NCI-H2107 (cell line): ENCODE measurements at places on chromosomes 12 and 14.

DNA sequence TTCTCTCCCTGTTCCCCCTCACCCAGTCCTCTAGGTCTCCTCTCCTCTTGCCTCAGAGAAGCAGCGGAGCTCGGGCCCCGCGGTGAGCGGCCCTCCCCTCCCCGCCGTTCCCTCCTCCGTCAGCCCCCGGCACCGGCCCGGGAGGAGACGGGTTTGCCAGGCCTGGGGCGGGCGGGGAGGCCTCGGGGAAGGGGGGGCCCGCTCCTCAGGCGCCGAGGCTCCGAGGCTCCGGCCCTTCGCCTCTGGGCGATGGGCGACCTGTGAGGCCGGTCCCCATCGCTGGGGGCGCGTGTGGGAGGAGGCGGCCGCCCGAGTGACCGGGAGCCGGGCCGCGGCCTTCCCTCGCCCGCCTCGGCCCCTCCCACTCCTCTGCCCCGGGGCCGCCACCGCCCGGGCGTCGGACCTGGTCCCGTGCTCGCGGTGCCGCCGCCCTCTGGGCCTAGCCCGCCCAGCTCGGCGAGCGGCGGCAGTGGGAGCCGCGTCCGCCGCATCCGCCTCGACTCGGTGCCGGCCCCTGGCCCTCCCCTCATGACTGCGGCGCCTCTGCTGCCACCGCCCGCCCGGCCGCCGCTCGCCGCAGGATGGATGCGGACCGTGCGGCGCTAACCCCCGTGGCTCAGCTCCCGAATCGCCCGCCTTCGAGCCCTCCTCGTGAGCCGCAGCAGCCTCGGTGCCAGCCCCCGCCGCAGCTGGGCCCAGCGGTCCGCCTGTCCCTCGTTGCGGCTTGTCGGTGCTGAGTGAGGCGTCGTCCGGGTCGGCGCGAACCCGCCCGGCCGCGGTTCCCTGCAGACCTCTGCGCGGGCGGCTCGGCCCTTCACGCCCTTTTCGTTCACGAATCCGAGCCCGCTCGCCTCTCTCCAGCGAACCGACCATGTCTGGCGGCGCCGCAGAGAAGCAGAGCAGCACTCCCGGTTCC lies 574 bp downstream of the WNK1 start:
- DNase-seq = peak; percentile 57

GRCh38 chr12:95605087-95605486 lies 53.8 kb upstream of the USP44 start:
- DNase-seq = no peak

DNA sequence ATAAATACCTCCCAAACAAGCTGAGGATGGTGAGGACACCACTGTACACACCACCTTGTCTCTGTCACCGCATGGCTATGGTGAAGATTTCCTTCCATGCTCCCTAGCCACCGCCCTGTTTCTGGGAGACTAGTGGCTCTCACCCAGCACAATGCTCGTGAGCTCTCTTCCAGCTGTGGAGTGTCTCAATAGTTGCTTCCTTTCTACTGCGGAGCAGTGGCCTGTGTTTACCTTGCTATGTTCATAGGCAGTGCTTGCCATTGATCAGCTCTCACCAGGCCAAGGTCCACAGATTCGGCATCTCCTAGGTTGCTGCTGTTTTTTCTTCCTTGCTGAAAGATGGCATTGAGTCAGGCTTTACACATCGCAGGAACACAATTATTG lies 313.6 kb upstream of the RTL1 start:
- DNase-seq = no peak

DNA sequence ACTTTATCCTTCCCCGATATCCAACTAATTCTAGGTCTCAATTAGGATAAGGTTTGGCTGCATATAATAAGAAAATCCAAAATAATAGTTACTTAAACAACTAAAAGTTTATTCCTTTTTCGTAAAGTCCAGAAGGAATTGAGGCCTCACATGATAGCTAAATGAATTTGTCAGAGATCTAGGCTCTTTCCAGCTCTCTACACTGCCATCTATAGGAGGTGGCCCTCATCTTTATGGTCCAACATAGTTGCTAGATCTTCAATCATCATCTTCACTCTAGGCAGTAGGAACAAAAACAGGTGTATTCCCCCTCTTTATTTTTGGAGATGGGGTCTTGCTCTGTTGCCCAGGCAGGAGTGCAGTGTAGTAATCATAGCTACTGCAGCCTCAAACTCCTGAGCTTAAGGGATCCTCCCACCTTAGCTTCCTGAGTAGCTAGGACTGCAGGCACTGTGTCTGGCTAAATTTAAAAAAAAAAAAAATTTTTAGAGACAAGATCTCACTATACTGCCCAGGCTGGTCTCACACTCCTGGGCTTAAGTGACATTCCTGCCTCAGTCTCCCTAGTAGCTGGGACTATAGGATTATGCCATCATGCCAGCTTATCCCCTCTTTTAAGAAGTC lies 46.5 kb upstream of the SAV1 start:
- DNase-seq = no peak

DNA sequence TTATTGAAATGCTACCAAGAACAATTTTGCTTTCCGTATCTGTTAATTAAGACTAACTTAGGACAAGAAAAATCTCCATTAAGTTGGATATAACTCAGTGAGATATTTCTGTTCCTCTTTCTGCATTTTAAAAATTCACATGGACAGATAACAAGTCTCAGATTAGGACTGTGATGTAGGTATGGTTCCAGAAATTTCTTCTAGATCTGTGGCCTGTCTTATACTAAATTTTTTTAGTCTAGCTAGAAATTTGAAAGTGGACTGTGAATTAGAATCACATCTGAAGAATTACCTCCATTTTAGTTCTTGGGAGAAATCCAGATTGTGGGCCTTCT lies 41.6 kb downstream of the USP15 start:
- DNase-seq = no peak

DNA sequence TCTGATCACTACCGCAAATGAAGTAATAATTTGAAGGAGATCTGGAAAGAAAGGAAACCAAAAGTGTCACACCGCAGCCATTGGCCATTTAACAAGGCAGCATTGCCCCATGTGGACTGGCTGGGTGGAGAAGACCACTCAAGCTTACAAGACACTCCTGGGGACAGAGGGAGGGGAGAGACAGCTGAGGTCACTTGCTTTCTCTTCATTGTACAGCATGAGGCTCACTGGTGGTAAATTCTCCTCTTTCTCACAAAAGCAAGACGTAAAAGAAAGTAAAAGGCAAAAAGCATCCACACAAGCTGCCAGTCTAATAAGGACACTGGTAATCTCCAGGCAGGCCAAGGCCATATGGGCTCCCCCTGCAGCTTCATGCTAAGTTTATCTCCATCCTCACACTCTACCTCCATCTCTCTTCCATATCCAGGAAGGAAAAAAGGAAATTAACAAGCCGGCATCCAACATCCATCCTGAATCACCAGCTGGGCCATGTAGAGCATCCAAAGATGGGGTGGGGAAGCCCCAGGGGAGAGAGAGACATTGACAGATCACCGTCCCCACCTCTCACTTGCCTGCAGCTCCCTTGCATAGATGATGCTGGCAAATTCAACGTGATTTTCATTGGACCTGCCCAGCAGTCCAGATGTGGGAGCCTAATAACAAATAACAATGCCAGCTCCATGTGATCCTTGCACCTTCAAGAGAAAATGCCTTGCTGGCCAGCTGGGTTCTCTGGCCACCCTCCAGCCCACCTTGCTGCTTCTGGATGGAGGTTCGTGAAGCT lies 100.6 kb downstream of the DPF3 start:
- no peak for DNase-seq

GRCh38 chr12:54032627-54033100 lies at the start of gene HOXC5:
TSS of gene HOXC5 (plus strand) at chr12:54033050. CDS start at chr12:54033123, 73 bp downstream.
- peak; percentile 53 for DNase-seq

GRCh38 chr14:22466491-22466890 lies 122.5 kb downstream of the DAD1 start:
- no peak for DNase-seq

GRCh38 chr14:90536092-90536491 lies 139.3 kb downstream of the CALM1 start:
- DNase-seq = no peak

DNA sequence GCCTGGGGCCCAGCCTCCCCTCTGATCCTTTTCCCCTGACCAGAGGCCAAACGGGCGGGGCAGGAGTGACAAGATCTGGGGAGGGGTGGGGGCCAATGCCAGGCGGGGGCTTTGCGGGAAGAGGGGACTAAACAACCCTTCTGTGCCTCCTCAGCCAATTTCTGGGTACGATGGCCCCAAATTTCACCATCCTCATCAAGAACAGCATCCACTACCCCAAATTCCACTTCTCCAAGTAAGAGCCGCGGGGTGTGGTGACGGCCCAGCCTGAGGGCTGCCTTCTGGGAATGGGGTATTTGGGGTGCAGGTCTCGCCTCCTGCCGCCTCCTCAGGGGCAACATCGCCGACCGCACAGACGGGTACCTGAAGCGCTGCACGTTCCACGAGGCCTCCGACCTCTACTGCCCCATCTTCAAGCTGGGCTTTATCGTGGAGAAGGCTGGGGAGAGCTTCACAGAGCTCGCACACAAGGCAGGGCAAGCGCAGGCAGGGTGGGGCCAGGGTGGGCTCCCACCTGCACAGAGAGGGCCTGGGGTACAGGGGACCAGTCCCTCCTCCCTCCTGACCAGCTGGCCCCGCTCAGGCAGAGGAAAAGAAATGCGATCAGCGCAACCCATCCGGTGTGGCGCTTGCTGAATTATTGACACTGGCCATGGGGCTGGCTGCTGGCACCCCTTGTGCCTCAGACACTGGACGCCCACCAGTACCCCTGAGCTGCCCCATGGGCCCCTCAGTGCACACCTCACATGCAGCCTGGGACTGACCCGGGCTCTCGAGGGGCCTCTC lies 1.7 kb downstream of the P2RX2 start:
- no peak for DNase-seq

DNA sequence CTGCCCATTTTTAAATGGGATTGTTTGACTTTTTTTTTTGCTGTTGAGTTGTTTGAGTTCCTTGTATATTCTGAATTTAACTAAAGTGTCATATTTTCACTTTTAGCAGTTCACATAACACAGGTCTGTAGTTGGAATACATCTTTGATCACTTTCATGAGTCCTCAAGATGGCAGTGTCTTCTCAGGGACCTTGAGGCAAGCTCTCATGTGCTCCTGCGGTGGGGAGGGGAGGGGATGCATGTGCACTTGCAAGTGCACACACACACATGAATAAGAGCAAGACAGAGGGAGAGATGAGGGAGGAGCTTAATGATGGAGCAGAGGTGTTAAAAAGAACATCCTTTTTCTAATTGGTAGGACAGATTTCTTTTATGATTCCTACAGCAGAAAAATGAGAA lies 291.4 kb upstream of the OR4E1 start:
- no peak for DNase-seq

DNA sequence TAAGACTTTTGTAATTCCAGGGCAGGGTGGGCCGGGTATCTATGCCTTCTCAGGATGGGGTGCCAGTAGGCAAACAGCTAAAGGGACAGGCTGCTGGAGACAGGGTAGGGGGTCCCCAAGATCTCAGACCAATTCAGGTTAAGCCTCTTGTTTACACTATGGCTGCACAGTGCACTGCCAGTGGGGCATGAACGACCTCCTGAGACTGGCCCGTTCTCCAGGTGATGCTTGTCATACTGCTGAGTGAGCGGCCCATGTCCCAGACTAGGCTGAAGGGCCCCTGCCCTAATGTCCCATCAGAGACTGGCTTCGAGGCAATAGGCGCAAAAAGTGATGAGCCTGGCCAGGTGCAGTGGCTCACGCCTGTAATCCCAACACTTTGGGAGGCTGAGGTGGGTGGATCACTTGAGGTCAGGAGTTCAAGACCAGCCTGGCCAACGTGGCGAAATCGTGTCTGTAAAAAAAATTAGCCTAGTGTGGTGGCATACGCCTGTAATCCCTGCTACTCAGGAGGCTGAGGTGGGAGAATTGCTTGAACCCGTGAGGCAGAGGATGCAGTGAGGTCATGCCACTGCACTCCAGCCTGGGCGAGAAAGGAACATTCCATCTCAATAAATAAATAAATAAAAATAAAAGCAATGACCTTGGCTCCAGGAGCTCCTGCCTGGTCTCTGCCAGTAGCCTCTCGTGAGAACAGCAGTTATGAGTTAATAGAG lies 12.6 kb downstream of the SLC25A29 start:
- DNase-seq = no peak

DNA sequence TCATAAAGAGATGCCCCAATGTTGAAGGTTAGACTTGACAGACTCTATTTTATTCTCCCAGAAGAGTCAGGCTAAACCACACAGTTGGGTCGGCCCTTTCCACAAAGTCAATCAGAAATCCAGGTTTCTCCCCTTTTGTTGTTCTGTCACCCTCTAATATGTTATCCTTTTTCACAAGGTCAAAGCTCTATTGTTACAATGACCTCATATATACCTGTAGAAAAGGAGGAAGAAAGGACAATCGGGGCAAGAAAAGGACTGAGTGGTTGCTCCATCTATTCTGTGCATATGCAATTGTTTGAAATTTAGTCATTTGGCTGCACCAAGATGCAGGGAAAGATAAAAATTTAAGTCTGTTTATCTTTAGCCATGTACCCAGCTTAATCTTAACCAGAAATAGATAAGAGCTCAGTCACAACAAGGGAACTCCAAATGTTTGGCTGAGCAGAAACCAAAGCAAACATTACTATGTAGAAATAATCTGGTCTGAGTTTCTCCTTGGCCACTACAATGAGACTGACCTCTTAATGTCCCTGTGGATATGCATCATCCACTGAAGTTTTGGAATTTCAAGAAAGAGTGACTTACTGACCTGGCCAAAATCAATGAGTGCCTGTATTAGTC lies 503.7 kb downstream of the GALC start:
- no peak for DNase-seq

DNA sequence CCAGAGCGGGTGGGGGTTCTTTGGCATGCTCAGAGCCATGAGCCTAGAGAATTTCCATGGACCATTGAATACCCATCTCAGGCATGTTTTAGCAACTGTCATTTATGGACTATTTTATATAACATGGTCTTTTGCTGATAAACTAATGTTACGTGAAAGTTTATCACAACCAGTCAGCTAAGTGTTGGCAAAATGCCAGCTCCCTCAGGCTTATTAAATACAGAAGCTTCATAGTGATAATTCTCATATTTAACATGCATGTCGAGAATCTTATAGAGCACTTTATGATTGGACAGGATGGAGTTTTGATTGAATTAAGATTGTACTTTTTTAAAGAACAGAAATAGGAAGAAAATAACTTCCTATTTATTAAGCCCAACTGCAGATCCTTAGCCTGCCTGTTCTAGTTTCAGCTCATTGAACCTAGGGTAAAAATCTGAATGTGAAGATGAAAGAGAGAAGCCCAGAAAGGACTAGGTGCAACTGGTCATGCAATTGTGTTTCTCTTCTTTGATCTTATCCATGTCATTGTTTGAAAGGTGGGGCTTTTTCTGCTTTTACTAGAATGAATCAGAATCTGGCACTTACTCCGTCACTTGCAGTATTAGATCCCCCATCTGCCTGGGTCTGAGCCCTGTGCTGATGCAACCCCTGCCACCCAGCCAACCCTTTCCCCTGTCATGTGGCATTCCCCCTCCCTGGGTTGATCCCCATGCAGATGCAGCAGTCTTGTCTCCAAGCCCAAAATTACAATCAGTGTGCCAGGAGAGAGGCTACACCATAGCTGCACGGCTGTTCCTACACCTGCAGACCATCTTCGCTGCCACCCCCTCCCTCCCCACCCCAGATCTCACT lies 134.6 kb upstream of the EVL start:
- no peak for DNase-seq

DNA sequence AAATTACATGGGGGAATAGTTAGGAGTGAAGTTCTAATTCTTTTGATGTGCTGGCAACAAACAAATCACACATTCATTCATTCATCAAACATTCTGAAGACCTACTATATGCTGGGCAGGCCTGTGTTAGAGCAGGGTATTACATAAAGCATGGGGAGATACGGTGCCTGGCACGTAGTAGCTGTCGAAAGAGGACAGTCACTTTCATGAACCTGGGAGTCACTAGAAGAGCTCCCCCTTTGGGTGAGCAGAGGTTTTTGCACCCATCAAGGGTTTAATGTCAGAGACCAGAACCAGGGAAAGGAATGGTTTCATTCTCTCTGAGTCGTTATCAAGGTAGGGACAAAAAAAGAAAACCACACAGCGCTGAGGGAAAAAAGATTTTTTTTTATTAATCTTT lies 10.0 kb downstream of the LHX5 start:
- no peak for DNase-seq
